HT-29 (cell line): ENCODE measurements at places on chromosomes 2 and 18. TPM values are rescaled to one million over a fixed set of nuclear protein-coding genes. Genes with fewer than 3 reads are reported as not detected.

DNA sequence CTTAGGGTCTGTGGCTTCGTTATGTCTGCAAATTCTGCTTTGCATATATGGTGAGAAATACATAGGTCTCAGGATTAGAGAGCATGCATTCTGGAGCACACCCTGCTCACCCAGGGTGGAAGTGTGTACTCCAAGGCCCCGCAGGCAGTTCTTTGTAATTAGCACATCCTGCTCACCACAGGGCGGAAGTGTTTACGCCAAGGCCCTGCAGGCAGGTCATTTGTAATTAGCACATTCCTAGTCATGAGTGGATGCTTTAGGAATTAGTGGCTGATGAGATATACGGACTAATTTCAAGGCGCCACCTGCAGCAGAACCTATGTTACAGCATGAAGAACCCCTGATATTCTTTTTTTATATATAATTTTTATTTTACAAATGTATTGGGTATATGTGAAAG lies 4.2 kb downstream of the ALLC start:
- no peak for DNase-seq

DNA sequence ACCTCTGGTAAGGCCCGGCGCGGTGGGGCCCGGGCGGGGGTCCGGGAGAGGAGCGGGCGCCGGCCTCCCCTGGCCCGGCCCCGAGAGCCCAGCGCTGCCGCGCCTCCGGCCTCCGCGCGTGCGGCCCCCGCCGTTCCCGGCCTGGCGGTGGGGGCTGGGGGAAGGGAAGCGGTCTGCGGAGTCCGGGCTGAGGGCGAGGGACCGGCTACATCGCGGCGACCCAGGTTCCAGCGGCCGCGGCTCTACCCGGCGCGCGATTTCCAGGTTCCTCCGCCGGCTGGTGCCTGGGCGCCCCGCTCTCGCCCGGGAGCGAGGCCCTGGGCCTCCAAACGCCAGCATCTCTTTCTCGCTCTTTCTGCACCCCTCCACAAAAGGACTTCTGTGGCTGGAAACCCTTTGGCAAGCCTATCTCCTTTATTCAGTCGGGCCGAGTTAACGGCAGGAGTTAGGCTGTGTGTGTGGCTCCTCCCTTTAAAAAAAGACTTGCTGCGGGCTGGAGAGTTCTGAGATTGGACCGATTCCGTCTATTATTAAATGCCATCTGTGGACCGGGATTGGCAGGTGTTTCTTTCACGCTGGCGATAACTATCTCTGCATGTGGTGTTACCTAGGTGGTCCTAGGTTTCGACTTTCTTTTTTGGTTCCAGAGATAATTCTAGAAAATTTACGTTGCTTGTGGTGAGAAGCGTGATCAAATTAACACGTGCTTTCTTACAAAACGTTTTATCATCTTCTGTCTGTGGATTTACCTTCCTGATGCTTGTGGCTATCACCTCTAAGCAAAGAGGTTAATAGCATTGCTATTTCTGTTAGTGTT lies 592 bp downstream of the ME2 start:
- peak; percentile 36 for DNase-seq

GRCh38 chr18:61765097-61765496 lies 127.7 kb downstream of the RNF152 start:
- DNase-seq: no peak

SLC35F6 gene
- 24.3 and 27.5 TPM in 2 replicates for total RNA-seq

GALR1 gene
- total RNA-seq: not detected in 2 replicates
